Tibial nerve (tissue), 4 donors: ENCODE measurements at places on chromosomes 3 and 15.

DNA sequence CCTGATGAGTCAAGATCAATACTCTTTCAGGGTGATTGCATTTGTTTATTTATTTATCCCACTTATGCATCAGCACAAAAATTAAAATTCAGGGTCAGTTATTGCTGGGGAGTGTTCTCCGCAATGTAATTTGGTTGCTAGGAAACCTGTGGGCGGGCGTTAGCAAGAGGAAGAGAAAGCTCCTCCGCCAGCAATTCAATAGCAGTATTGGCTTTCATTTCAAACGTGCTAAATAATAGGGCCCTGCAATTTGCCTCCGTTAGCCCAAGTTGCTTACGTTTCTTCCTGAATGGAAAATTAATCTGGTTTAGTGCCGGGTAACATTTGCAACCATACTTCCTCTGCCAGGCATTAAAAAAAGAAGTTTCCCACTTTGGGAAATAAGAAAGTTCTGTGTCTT, 35.5 kb upstream of the PLCL2 start:
- DNase-seq = no peak

DNA sequence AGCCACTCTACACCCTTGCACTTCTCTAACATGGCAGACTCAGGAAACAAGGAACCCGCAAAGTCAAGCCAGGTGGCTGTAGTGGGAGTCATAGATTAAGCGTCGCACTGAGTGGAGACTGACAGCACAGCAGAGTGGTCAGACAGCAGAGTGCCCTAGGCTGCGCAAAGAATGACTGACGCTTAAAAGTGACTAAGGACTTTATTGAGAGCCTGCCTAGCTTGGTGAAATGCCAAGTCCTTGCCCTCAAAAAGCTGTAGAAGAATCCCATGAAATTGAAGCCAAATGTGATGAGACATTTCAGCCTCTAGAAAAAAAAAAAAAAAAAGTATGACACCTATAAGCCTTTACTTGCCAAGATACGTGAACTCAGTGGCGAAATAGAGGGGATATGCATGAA, 30.2 kb downstream of the NCEH1 start:
- no peak for DNase-seq

- no peak for DNase-seq
Measured at GRCh38 chr3:50486219-50486888, 17.1 kb downstream of the CACNA2D2 start.

GRCh38 chr15:85706779-85707518, 87.8 kb downstream of the KLHL25 start:
- DNase-seq = no peak

GRCh38 chr15:28107111-28107903, 8.2 kb upstream of the OCA2 start:
- no peak for DNase-seq
